SHP77 (cell line): ENCODE measurements at places on chromosomes 2 and 18.

- no peak for DNase-seq
Measured at GRCh38 chr2:217905896-217906295, 96.9 kb downstream of the TNS1 start.

- no peak for DNase-seq
Measured at GRCh38 chr2:107817378-107817777, 9.3 kb upstream of the RGPD4 start.

DNA sequence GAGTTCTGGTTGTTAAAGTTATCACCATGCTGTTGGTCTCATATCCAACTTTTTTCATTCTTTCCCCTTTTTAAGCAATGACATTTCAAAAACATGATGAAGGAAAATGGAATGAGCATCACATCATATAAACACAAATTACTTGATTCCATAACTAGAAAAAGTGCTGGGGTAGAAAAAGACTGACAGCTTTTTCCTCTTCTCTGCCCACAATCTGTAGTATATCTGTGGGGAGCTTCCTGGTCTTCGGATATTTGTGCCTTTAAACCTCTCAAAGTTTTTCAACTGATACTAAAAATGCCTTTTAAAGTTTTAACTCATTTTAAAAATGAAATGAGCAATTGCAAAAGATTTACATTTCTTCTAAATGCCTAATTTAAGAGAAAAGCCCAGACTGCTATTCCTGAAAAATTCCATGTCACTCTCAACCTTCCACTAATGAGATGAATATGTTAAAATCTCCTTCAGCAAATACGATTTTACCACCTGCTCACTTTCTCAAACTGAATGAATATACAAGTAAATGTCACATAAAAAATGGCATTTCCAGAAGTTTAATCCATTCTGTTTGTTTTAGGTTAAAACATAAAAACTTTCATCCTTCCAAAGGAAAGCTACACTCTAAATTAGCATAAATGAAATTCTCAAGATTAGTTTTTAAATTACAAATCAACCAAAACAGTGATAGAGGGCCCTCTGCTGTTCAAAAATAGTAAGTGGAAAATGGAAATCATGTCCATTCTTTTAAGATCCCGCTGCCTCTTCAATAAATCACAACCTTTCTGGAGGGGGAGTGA is 2.1 kb downstream of the DNAH7 start:
- peak; percentile 39 for DNase-seq

DNA sequence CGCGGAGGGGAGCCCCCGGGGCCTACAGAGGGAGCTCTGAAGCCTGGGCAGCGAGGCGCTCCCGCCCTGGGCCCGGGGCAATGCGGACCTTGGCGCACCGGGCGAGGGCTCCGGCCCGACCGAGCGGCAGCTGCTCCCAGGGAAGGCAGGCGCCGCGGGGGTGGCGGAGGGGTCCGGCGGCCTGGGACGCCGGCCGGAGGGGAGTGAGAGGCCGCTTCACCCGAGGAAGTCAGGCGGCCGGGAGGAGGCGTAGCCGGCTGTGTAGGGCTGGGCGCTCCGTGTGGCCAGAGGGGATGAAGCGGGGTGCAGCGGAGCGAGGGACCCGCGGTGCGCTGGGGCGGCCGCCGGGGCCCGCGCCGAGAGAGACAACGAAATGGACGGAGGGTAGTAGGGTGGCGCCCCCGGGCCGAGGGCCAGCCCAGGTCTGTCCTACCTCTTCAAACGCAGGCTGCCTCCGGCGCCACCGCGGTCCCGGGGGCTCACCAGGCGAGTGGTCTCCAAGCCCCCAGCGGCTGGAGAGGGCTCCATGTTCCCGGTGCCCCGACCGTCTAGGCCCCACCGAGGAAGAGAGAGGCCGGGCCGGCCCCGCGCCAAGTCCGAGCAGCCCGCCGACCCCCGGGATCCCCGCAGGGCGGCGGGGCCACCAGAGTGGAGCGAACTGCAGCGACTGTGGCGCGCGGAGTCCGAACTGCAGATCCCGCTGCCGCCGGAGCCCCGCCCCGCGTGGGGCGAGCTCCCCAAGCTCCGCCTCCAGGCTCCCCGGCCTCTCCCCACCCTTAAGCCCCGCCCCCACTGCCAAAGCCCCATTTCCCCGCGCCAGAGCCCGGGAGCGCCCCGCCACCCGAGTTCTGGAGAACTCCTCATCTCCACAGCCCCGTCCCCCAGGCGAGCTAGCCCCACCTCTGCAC is at the start of gene SLC30A3:
TSS of gene SLC30A3 (minus strand) at position 669 of the 908 bp plus-strand sequence. CDS start at position 528, 141 bp downstream.
- no peak for DNase-seq

- DNase-seq = peak; percentile 52
Measured at GRCh38 chr2:54767921-54768320, 44.5 kb downstream of the EML6 start.

DNA sequence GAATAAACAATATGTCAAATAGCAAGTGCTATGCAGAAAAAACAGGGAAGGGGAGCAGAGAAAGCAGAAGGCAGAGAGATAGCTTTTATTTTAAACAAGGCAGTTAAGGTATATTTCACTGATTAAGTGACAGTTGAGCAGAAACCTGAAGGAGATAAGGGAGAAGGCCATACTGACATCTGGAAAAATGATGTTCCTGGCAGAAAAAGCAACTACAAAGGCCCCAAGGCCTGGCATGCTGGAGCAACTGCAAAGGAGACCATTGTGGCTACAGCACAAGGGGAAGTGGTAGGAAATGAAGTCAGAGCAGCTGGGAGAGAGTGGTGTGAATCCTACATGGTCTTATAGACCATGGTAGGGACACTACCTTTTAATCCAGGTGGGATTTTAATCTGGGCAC is 8.9 kb upstream of the PCBP1 start:
- no peak for DNase-seq

DNA sequence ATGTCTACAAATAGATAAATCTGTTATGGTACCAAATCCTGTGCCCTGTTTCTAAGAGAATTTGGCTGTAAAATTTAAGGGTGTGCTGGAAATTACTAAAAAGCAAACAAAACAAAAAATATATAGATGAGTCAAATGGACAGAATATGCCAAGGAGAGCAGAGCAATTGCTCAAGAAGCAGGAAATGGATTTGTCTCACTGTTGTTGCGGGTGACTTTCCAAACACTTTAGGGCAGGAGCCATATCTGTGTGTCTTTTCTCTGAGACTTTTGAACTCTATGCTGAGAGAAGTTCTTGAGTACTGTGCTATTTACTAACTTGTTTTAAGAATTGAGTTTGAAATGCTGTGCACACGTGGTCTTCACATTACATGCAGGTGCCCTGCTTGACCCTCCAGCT is 221.7 kb downstream of the PHLPP1 start:
- no peak for DNase-seq

DNA sequence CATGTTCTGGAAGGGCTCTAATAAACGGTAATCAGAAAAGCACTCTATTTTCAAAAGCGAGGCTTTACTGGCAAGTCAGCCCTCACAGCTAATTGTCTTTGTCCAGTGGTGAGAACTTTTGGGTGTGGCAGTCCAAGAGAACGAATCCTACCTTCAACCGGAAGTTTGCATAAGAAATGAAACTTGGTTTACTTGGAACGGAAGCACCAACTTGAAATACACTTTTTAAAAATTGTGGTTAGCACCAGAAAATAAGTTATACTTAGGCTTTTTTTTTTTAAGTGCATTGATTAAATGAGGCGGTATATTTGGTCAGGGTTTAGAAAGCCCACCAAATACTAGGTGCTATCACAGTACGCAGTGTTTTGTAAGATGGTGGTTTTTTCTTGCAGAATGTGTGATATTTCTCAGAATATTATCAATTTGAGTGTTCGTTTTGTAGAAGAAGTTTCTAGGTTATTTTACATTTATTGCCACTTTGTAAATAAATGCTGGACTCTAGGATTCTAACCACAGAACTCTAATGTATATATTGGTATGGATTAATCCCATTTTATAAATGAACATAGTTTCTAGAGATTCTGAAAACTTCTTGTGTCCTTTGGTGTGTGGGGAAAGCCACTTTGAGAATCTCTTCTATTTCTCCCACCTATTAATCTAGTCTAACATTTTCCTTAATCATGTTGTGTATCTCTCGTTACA is 1.2 kb downstream of the MYL12A start:
- DNase-seq = no peak

GRCh38 chr18:3583873-3584247 is 133.9 kb downstream of the TGIF1 start:
- no peak for DNase-seq

GRCh38 chr2:230472621-230473018 is 56.6 kb downstream of the SP100 start:
- no peak for DNase-seq

GRCh38 chr2:10891390-10891789 is 20.3 kb upstream of the KCNF1 start:
- no peak for DNase-seq

DNA sequence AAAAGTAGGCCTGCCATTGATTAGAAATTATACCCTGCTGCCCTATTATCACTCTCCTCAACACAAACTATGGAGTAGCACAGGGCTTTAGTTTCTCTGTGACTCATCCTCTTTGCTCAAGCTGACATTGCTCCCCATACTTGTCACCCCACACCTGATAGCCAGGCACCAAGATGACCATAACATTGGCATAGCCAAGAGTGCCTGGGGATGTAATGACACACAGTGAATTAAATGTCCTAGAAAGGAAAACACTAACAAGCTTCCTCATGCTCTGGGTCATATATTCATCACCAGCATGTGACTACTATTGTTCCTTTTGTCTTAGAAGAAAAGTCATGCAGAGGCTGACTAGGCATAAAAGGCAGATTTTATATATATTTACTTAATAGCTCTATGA is 137.8 kb upstream of the RND3 start:
- DNase-seq = no peak

DNA sequence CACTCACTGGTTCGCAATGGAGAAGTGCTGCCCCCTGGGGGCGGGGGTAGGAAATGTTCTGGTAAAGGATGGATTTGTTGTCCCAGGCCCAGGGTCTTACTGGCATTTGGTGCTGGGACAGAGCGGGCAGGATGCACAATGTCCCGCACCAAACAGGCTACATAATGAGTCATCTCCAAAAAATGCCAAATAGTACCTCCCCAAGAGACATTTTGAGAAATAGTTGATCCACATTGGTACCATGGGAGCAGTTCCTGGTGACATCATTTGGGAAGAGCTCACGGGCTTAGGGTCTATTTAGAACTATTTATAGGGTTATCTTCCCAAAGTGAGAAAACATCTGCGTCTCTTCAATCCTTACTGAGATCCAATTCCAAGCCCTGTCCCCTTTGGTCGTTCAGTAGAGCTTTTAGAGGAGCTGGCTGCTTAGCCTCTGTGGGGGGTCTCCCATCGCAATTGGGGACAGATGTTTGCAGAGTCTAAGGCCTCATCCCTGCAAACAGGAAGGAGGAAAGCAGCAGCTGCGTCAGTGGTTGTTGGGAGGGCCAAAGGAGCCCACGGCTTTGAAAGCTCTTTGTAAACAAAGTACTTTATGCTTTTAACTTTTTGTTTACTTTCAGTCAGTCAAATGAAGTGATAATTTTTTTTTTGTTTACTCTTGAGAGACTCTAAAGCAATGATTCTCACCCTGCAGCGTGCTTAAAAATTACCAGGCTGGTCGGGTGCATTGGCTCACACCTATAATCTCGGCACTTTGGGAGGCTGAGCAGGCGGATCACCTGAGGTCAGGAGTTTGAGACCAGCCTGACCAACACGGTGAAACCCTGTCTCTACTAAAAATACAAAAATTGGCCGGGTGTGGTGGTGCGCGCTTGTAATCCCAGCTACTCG is 49.3 kb downstream of the GREB1 start:
- DNase-seq = peak; percentile 68

DNA sequence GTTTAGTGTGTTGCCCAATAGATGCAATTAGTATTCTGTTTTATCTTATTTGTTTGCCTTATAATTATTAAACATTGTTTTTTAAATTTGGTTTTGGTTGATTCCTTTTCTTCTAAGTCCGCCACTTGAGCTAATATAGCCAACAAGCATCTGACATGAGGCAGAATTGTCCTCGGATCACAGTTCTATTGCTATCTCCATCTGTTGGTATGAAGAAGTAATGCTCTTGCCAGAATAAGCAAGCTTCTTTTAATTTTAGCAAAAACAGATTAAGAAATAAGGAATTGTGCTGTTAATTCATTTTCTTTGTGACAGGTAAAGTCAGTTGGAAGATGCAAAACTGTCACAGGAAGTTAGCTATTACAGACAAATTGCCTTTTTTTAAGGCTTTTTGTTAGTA is 54.3 kb downstream of the R3HDM1 start:
- no peak for DNase-seq

GRCh38 chr2:203033395-203033794 is 18.7 kb downstream of the NBEAL1 start:
- no peak for DNase-seq
